ENCODE measurements at places on chromosomes 16 and 17. TPM values are rescaled to one million over a fixed set of nuclear protein-coding genes. Genes with fewer than 3 reads are reported as not detected.

DNA sequence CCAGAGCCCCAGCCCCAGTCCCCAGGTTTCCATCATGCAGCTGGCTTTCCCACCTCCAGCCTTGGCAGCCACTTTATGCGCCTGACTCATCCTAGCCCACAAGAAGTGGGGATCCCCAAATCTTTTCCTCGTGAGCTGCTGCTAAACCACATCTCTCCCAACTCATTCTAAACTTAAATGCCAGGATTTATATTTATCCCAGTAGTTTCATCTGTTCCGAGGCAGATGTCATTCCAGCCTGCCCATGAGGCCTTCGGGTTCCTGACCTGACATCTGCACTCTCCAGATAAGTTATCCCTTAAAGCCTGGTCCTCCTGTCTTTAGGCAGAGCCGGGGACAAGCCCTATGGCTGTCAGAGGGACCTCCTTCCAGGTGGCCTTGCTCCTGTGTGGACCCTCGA is 16.6 kb downstream of the PLXDC1 start:
- no peak for DNase-seq

GRCh38 chr16:69217433-69217832 is 30.5 kb downstream of the SNTB2 start:
- DNase-seq, result no peak

DNA sequence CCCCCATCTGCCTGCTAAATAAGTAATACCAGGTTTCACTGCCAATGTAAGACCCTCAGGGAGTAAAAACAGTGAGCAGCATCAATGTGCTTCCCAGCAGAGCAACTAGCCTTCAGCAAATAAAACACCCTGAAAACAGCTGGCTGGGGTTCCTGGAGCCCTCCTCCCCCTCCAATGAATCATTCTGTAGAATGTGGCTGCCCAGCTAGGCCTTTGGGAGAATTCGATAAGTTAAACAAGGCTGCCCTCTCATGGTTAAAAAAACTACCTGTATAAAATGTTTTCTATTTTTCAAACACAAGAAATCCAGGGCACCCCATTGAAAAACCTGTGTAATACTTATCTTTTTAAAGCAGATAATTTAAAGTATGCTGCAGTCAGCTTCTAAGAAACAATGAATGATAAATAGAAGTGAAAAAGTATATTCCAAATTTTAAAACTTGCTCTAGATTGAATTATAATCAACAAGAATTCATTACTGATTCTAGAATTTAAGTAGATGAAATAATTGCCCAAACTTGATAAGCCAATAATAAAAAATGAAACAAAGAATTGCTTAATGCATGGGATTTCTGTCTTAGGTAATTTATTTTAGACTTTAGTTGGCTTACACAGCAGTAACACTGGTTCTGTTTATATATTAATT is 9.4 kb upstream of the TOM1L1 start:
- no peak for DNase-seq

- DNase-seq, result no peak
Measured at GRCh38 chr17:36994438-36994837, 45.7 kb downstream of the AATF start.

GRCh38 chr17:44197980-44198720 is 1.5 kb downstream of the ATXN7L3 start:
- no peak for DNase-seq

DNA sequence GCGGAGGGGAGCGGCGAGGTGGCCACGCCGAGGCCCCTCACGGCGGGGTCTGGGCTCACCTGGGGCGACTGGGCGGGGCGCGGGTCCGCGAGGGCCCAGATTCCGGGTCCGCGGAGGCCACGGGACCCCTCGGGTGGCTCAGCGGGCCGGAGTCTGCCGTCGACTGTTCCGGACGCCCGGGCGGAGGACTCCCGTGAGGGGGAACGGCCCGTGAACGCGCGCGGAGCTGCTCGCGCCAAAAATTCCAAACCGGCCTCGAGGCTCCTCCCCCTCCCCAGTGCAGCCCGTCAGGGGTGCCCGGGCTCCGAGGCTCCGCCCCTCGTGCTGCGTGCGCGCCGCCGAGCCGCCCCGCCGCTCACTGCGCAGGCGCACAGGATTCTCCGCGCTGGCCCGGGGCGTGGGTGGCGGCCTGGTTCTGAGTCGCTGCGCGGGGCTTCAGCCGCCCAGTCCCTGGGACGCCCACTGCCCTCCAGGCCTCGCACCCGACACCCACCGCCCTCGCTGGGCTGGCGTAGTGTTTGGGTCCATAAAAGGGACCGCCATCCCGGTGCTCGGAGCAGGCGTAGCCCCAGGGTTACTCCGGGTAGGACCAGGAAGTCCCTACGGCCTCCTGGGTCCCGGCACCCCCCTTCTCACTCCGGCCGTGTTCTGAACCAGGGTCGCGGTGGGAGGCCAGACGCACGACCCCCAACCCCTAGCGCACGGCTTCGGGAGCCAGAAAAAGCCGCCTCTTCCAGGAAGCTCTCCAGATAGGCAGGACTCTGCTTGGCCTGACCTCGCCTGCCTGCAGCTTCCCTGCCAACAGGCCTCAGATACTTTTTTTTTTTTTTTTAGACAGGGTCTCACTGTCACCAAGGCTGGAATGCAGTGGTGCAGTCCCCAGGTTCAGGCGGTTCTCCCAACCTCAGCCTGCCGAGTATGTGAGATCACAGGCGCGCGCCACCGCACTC is at the start of gene PKMYT1:
TSS of gene PKMYT1 (minus strand) at position 220 of the 950 bp plus-strand sequence. CDS start 789 bp downstream, outside the sequence.
- peak; percentile 83 for DNase-seq

GRCh38 chr17:41212524-41213169 is 13.8 kb upstream of the KRTAP9-2 start:
- no peak for DNase-seq

- DNase-seq, result no peak
Measured at GRCh38 chr16:68893710-68894705, 50.7 kb downstream of the TANGO6 start.

GRCh38 chr16:4494746-4495490 is 18.7 kb downstream of the HMOX2 start:
- no peak for DNase-seq

DNA sequence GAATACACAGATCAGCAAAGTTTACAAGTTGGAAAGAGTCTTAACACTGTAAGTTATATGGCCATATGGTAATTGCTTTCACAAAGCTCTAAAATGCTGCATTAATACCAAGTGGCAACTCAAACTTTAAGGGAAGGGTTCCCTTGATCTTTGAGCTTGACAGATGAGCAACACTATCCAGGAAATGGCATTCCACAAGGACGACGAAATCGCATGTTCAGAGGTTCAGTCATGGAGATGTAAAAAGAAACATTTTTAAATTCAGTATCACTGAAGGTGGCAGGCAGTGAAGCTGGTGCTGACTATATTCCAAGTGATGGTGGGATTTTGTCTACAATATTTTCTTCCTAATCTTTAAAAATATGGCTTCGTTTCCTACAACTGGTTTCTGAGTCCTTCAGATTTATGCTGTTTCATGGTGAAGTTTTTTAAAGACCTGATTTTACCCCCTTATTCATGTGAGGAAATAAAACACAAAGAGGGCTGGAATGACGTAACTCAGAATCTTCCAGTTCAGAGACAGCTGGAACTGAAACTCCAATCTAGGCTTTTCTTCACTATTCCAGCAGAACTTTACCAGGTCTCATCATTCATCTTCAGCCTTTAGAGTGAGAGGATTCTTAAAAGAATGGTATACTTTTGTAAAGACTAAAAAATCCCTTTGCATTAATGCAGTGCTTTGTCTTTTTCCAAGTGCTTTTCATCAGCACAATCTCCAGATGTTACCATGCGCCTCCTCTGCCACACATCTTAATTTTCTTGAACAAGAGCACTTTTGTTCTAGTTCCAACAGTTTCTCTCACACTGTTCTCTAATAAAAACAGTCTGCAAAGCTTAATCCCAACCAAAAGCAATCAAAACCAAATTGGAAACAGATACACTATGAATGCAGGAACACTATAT is 20.2 kb downstream of the CHCT1 start:
- DNase-seq, result no peak

GRCh38 chr16:11108466-11108805 is 147.6 kb downstream of the SOCS1 start:
- no peak for DNase-seq

DNA sequence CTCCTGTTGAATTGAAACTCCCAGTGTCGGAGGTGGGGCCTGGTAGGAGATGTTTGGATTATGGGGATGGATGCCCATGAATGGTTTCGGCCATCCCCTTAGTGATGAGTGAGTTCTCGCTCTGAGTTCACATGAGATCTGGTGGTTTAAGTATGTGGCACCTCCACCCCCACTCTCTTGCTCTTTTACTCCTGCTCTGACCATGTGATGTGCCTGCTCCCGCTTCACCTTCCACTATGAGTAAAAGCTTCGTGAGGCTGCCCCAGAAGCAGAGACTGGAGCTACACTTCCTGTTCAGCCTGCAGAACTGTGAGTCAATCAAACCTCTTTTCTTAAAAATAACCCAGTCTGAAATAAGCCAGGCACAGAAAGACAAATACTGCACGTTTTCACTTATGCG is 512.4 kb downstream of the HS3ST4 start:
- no peak for DNase-seq

DNA sequence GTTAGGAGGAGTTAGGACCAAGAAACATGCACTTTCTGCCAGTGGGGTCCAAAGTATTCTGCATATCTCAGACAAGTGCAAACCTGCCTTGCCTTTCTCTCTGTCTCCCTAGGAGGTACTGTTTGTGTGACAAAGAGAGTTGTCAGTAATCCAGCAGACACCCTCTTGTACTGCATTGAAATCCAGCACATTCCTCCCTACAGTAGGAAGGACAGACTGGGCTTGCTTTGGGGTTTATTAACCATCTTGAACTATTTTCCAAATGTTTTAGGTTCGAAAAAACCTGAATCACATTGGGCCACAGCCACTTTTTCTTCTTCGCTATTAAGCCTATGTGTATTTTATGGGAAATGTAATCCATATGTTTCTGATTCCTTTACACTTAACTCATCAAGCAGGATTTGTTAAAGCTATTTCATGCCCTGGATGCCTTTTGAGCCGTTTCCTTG is 204.2 kb upstream of the KCNJ16 start:
- DNase-seq, result no peak

The EVI2A gene
- 1.4 TPM for polyA plus RNA-seq

The MRM1 gene
- polyA plus RNA-seq, result 3.8 TPM

Measured in left renal pelvis (tissue), 4 donors.